ENCODE measurements at places on chromosomes 4 and X.
A peak's percentile ranks its signal among the peaks of the same experiment; 100 is the strongest.

DNA sequence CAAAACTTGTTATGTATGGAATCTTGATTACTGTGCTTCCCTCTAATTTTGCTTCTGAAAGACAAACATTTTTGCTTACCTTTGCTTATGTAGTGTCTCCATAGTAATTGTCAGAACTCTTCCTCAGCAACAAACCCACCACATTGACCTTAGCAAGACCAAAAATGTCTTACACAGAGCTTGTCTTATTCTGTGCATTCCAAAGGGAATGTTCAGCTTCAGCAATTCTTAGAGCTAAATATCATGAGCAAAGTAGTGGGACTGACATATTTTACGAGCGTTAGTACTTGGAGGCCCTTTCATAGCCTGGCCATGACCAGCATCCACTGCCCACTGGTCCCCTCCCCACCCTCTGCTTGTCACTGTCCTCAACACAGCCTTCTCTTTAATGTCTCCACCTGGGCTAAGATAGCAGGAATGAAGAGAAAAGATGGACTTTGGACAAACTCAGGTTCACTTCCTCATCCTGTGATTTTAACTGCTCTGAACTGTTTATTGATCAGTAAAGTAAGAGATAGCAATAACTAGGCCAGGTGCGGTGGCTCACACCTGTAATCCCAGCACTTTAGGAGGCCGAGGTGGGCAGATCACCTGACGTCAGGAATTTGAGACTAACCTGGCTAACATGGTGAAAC, 15.5 kb upstream of the SH3D19 start:
- DNase-seq = no peak

GRCh38 chr4:177005674-177006230, 213.0 kb upstream of the VEGFC start:
- no peak for DNase-seq

DNA sequence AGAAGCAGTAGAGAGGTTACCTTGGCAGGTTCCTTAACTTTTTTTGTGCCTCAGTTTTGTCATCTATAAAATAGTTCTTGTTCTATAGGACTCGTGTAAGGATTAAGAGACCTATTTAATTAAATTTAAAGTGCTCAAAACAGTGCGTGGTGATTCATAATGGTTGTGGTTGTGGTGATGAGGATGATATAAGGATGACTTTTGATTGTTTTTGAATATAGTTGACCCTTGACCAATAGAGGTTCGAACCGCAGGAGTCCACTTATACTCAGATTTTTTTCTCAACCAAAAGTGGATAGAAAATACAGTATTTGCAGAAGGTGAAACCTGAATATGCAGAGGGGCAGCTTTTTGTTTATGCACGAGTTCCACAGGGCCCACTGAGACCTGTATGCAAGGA, 14.6 kb downstream of the SMAD1 start:
- DNase-seq = no peak

- no peak for DNase-seq
Measured at GRCh38 chrX:23902419-23902818, 5.3 kb downstream of the APOO start.

DNA sequence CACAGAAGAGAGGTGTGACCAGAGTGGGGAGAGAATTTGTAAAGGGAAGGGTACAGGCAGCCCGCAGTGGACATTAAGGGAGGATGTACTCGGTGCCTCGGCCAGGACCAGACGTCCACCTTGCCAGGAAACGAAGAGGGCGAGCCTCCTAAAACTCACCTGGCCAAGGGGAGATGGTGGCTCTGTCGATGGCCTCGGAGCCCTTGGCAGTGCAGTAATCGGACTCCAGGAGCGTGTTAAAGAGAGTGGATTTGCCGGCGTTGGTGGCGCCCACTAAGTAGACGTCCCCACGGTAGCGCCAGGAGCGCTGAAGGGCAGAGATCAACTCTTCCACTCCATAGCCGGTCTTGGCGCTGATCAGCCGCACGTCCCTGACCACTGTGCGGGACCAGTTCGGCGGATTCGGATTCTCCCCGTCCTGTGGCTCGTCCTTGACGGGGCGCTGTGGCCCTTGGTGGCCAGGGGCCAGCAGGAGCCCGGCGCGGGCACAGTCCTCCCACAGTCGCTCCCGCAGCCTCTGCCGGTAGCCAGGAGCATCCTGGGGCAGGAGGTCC, 1.0 kb downstream of the NOA1 start:
- DNase-seq = peak; percentile 31

GRCh38 chr4:86942185-86942666, 7.4 kb downstream of the AFF1 start:
- no peak for DNase-seq

GRCh38 chr4:1684506-1685234, 557 bp upstream of the FAM53A start:
- DNase-seq = no peak

DNA sequence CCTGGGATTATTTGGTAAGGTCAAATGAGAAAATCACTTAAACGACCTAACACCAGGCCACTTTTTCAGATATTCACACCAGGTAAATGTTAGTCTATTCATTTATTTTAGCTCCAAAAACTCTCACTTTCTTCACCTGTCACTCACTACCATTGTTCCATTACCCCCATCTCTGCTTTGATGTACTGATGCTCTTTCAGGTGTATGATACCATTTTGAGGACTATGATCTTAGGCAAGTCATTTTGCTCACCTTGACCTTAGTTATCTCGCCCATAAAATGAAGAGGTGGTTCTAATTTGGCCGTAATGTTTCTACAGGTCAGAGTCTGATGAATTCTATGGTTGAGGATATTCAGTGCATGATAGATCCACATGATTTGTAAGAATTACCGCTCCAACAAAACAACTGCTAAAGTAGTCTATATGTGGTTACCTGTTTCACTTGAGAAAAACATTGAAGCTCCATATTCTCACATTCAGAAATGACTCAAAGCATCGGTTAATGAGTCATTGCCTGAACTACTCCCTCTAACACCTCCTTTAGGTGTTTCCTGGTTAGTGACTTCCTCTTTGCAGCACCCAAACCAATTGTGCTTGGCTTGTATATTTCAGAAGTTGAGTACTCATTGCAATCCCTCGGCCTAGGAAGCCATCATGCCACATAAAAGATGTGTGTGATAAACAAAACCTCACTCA, 4.5 kb downstream of the DTHD1 start:
- no peak for DNase-seq

GRCh38 chr4:163482190-163482589, 8.6 kb upstream of the TKTL2 start:
- DNase-seq = no peak

GRCh38 chr4:336099-336892, 1.3 kb upstream of the ZNF141 start:
- peak; percentile 25 for DNase-seq

GRCh38 chr4:188082796-188083195, 26.6 kb downstream of the TRIML2 start:
- DNase-seq = no peak

GRCh38 chr4:17055788-17056187, 157.3 kb upstream of the LDB2 start:
- no peak for DNase-seq

Measured in upper lobe of left lung (tissue), 6 donors.